ENCODE measurements at places on chromosomes 1 and 21. TPM values are rescaled to one million over a fixed set of nuclear protein-coding genes. Genes with fewer than 3 reads are reported as not detected.

- no peak for DNase-seq
Measured at GRCh38 chr21:21530680-21531079, 532.5 kb downstream of the NCAM2 start.

The KRTAP19-7 gene
- total RNA-seq = not detected

The PHTF1 gene
- total RNA-seq = 10.2 TPM

- no peak for DNase-seq
Measured at GRCh38 chr1:63327417-63328054, 5.2 kb downstream of the FOXD3 start.

DNA sequence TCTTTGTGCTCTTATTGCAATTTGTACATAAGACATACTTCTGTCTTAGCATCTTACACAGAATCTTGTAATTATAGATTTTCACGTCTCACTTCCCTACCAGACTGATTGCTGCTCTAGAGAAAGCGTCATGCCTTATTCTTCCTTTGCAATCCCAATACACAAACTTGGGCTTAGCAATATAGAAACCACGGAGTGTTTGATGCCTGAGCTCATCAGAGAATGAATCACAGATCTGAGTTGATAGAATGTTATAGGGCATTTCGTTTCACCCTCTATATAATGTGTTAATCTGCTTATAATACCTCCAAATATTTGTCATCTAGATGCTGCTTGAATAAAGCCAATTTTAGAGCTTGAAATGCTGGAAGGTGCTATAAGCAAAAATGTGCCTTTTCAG, 6.6 kb downstream of the FMO1 start:
- DNase-seq = no peak

The XKR8 gene
- 9.5 TPM for total RNA-seq

GRCh38 chr1:153748903-153749302, 21.1 kb downstream of the INTS3 start:
- no peak for DNase-seq

DNA sequence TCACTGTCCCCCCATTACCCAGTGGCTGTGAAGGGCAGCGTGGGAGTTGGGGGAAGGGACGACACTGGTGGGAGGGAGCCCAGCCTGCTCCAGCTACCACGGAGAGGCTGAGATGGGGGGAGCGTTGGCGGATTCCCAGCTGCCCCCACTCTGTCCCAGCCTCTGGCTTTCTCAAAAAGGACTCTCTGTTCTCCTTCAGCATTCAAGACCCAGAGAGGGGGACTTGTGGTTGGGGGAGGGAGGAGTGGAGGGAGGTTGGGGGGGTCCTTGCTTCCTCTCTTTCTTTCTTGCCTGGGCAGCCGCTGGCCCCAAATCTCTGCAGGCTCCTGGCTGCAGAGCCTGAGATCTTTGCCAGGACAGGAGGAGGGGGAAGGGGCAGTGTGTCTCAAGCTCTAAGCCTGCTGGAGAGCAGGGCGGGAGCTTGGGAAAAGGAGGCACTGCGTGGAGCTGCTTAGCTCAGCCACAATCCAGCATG, 2.2 kb downstream of the ATP1A2 start:
- no peak for DNase-seq

GRCh38 chr1:205446828-205447227, 9.0 kb downstream of the BLACAT1 start:
- DNase-seq = no peak

- DNase-seq = no peak
Measured at GRCh38 chr1:22673486-22674409, 20.7 kb downstream of the C1QB start.

The PPM1J gene
- 3.2 TPM for total RNA-seq

The IFNLR1 gene
- total RNA-seq = 0.50 TPM

The SLC9C2 gene
- total RNA-seq = not detected

The CA6 gene
- total RNA-seq = not detected

The TRNP1 gene
- 34.1 TPM for total RNA-seq

The ANKRD35 gene
- total RNA-seq = 10.4 TPM

All from esophagus muscularis mucosa (tissue), 4 donors.